NCI-H1092 treated with DMSO at 0.1 percent for 48 hours (cell line): ENCODE measurements at places on chromosomes 12 and 14.

DNA sequence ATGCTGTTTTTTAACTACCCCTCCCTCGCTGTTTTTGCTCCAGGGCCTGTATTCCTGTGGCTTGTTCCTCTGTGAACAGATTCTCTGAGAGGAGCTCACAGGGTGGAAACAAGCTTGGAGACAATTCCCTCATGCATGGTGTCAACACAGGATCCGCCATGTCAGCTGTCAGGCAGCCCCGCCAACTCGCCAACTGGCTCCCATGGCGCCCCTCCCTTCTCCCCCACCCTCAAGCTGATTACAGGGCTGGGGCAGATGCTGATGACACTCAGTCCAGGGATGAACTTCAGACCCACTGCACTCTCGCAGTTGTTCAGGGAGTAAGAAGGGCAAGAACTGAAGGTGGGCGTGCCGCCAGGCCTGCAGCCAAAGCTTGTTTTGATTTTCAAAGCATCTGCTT is 229.9 kb downstream of the NTF3 start:
- no peak for DNase-seq

DNA sequence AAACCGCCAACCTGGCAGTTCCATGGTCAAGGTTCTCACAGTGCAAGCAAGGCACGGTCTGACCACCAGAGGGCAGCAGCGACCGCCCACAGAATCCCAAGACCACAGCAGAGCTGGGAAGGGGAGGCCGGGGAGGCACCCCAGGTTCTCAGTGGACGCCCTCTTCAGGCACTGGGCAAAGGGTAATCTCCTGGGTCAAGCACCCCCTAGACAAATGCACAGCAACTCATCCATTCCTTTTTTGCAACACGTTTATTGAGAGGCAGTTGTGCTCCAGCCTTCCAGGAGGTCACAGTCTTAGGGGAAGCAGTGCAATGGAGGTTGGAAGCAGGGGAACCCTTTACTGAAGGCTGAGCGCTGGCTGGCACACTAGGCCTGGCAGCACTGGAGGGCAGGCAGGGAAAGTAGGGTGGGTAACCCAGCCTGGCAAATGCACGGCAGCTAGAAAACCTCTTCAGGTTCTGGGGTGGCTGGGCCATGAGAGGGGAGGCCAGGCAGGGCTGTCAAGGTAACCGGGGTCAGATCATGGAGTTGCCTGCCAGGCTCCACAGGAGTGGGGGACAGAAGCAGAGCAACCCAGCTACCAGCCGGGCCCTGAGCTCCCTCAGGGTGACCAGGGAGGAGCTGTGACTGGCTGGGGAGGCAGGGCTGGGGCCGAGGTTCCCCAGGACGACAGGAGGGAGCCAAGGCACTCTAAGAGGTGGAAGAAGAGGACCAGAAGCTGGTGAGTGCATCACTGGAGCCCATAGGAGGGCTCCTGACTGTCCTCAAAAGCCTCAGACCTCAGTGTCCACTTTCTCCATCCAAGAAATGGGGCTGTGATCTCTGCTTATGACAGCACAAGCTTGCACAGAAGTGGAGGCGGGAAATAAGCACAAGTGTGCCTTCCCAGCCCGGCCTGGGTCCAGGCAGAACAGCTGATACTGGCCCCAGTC is 1.8 kb upstream of the RHOF start:
- DNase-seq, result peak; percentile 56

GRCh38 chr14:103949131-103949790 is 6.9 kb upstream of the RD3L start:
- no peak for DNase-seq

DNA sequence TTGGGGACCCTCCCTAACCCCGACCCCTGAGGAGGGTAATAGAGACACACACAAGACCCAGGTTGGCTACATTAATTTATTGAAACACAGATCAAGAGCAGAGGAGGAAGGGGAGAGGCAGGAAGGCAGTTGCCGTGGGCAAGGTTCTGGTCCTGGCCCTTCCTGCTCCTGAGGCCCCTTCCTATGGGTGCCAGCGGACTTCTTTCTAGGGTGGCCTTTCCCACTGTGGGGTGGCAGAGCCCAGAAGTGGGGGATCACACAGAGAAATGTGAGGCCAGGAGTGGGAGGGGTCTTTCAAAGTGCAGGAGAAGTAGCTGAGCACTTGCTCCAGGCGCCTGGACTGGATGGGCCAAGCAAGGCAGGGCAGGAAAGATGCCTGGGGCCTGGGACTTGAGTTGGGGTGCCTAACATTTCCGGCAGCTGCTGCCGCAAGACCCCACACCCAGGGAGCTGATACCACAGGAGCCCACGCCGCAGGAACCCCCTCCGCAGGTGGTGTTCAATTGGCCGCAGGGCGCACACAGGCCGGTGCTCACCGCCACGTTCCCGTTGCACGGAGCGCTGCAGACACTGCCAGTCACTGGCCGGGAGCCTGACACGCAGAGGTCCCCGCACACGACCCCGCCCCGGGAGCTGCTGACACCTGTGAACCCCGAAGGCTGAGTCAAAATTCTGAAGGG is 5.3 kb downstream of the KRT81 start:
- DNase-seq, result no peak

DNA sequence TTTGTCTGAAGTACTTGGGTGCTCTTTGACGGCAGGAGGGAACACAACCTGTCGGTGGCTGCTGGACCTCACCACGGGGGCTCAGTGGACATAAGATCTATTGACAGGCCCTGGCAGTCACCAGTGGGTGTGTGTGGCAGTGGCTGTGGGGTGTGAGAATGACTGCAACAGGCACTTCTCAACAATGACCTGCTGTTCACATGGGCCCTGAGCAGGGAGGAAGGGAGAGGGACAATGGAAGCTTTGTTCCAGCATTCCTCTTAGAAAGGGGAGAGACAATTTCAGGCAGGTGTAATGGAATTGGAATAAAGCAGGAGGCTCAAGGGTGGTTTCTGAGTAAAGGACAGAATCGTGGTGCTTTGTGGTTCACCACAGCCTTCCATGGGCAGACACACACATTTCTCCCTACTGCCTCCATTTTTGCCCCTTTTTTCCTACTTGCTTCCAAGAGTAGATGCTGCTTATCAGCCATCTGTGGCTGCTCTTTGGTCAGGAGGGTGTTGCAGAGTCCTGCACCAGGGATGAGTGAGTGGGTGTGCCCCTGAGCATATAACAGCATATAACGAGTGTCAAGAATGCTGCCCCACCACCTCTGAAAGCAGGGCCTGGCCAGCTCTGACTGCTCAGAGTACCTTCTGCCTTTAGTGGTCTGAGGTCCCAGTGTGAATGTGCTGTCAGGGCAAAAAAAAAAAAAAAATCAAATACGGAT is 267.7 kb downstream of the RASSF9 start:
- no peak for DNase-seq

GRCh38 chr14:62604524-62604923 is 440.7 kb downstream of the KCNH5 start:
- no peak for DNase-seq

- no peak for DNase-seq
These were observed 4.6 kb downstream of the BTG1 start for GRCh38 chr12:92140896-92141536.

GRCh38 chr14:94343238-94344005 is 20.3 kb upstream of the SERPINA6 start:
- no peak for DNase-seq

GRCh38 chr14:81169711-81170103 is 51.1 kb downstream of the GTF2A1 start:
- DNase-seq, result peak; percentile 17

DNA sequence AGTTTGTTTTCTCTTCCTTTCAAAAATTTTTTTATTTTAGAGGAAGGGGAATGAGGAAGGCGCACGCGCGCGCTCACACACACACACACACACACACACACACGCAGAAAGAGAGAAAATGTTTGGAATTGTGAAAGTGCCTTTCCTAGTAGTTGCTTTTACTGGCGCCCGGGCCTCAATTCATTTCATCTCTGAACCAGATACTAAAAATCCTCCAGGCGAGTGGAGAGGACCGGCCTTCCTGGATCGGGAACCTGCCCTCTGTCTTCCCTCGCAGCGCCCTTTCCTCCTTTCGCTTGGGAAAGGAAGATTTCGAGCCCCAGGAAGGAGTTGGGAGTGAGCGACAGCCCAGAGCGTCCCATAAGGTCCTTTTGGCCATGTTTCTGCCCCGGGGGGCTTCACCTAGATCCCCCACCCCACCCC is 7.8 kb upstream of the TBX3 start:
- DNase-seq, result no peak

DNA sequence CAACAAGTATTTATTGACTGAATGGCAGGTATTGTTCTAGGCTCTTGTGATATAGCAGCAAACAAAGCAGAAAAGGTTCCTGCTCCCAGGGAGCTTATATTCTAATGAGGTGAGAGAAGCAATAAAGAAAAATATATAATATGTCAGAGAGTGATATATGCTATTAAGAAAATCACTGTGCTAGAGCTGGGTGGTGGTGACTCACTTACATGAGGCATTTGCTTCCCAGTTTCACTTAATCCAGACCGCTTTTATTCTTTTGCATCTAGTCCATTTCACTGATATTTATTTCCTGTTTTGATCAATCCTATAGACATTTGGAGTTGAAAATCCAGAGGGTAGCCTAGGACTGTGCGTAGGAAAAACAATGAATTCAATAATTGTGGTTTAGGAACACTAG is 17.5 kb downstream of the TRHDE start:
- DNase-seq, result no peak

DNA sequence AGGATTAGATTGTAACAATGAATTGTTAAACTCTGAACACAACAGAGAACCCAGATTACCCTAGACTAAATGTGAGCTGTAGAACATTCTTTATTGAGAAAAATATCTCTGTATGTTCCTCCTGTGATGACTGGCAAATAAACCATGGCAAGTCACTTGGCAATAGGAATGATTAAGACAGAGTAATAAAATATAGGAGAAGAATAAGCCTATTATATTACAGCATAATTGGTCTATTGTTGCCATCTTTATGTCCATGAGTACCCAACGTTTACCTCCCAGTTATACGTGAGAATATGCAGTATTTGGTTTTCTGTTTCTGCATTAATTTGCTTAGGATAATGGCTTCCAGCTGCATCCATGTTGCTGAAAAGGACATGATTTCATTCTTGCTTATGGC is 211.2 kb upstream of the AVPR1A start:
- no peak for DNase-seq

GRCh38 chr14:53452005-53452673 is 299.0 kb upstream of the DDHD1 start:
- no peak for DNase-seq

GRCh38 chr12:51871918-51872688 is 15.8 kb upstream of the ANKRD33 start:
- DNase-seq, result no peak

DNA sequence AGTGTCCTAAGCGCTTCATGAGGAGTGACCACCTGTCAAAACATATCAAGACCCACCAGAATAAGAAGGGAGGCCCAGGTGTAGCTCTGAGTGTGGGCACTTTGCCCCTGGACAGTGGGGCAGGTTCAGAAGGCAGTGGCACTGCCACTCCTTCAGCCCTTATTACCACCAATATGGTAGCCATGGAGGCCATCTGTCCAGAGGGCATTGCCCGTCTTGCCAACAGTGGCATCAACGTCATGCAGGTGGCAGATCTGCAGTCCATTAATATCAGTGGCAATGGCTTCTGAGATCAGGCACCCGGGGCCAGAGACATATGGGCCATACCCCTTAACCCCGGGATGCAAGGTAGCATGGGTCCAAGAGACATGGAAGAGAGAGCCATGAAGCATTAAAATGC is 12.7 kb upstream of the AMHR2 start:
- no peak for DNase-seq

- peak; percentile 84 for DNase-seq
These were observed 7.6 kb upstream of the SIX1 start for GRCh38 chr14:60656686-60657455.

GRCh38 chr12:94793191-94793595 is 142.8 kb upstream of the TMCC3 start:
- no peak for DNase-seq
